NCI-H187 treated with DMSO at 0.1 percent for 48 hours (cell line): ENCODE measurements at places on chromosomes 4 and X.

DNA sequence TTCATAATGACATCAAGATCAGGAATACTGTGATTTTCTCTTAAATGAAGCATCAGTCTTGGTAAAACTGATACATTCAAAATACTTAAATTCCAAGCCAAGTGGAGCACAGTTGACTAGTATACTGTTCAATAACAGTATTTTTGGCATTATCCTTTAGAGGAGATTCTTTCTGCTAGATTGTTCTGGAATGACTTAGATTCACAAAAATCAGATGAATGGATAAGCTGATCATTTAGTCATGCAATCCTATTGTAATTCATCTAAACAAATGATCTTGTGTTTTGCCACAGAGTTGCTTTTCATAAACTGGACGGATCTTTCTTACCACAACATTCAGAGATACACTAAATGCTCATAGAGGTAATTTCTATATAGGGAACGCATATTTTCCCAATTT lies 232.0 kb downstream of the CXXC4 start:
- DNase-seq = no peak

GRCh38 chrX:10529344-10529743 lies 91.0 kb downstream of the MID1 start:
- no peak for DNase-seq

GRCh38 chr4:183300070-183300469 lies 20.0 kb downstream of the CLDN22 start:
- no peak for DNase-seq

GRCh38 chr4:78774417-78774816 lies 1.7 kb upstream of the BMP2K start:
- DNase-seq = no peak

DNA sequence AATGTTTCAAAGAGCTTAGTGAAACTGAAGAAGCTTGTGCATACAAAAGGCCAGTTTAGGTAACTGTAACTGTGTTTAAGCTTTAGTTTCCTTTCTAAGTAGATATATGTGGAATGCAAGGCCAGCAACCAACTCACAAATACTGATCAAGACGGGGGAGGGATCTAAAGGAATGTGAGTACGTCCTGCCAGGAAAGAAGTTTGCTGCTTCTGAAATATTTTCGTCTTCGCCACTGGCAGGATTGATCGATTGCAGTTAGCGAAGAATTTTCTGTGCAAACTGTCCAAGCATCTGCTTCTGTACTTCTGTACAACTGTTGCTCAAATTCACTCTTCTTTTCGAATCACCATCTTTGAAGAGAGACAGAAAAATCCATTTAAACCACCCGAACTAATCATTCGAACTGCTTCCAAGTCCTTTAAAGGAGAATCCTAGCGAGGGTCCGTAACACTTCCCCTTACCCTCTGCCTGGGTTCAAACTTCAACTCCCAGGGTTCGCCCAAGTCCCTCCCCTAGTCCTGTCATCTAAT lies 373 bp upstream of the INTS6L start:
- DNase-seq = no peak

DNA sequence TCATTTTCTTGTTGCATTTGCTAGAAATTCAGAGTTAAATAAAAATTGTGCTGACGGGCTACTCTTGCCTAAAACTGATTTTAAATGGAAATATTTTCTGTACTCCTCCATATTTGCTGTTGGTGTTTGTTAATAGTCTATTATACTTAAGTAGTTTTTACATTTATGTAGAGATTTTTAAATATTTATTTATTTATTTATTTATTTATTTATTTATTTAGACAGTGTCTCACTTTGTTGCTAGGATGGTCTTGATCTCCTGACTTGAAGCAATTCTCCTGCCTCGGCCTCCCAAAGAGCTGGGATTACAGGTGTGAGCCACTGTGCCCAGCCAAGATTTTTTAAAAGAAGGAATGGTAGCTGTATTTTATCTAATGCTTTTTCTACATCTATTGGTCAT lies 68.1 kb downstream of the TMEM164 start:
- no peak for DNase-seq

DNA sequence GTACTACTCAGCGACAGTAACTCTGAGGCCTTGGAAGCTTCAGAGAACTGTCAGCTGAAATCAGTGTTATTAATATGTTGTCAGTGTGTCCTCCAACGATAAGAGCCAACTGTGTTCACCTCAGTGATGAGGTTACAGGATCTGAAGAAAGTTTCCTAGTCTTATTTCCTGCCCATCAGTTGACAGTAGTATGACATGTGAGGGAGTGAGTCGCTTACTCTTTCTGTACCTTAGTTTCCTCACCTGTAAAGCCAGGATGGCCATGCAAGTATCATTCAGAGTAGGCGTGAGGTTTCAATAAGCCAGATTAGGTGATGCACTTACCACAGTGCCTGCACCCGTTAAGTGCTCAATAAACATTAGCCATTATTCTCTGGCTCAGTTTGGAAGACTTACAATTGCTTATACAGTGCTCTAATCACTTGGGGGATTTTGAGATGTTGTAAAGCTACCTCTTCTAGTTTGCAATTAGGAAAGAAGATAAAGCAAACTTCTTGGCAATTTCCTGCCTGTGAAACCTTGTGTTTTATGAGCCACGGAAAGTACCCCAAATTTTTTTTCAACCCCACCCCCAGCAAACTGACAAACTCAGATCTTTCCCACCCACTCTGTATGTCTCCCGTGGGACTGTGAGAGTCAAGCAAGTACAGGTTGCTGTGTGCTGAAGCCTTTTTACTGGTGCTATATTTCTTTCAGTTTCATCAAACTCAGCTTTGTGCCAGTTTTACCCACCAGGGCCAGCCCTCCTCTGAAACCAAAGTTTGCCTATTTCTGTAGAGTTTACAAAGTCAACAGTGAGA lies 62.2 kb downstream of the ANXA3 start:
- DNase-seq = no peak

DNA sequence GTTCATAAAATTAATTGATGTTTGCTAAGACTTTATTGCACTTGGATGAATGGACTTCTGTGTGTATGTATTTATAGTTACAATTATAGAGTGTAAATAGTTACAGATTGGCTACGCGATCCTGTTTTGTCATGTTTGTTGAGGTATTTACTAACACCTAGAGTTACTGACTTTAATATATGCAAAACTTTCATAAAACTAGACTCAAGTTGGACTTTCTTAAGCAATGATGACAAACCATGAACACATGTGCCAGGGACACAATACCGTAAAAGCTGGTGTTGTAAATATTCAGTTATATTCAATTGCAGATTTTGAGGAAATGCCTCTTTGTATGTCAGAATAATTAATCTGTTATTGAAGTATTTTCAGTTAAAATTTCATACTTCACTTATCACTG lies 6.1 kb downstream of the GRIA2 start:
- no peak for DNase-seq

DNA sequence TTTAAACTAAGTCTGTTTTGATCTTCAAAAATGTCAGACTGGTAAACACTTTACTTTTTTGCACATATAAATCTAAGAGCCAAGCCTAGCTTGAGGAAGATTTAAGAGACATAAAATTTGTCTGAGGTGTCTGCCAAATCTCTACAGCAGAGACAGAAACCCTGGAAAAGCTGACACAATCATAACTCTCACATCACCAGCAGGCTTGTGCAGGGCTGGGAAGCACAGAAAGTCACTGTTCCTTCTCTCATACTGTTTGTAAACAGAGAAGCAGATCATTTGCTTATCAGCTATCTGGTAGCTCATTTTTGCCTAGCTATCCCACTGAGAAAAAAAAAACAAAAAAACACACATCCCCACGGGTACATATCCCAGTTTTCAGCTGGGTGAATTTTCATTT lies 7.0 kb downstream of the ENOX2 start:
- DNase-seq = no peak

GRCh38 chrX:24099394-24099793 lies 44.6 kb downstream of the EIF2S3 start:
- DNase-seq = no peak

GRCh38 chrX:56793112-56793430 lies 64.0 kb downstream of the NBDY start:
- DNase-seq = no peak

DNA sequence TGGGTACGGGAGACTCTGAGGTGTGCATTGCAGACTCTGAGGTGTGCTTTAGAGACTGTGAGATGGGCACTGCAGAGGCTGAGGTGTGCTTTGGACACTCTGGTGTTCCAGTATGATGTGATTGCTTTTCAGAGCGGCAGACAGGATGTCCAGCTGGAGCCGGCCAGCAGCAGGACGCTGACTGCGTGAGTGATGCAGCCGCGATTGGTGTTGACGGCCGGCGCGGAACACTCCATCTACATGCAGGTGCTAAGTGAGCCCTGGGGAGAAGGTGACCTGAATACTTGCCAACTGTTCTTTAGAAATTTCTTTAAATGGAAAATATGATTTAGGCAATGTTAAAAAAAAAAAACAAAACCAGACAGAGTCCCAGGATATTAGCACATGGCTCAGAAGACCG lies 103.1 kb upstream of the PPP2R3B start:
- no peak for DNase-seq

DNA sequence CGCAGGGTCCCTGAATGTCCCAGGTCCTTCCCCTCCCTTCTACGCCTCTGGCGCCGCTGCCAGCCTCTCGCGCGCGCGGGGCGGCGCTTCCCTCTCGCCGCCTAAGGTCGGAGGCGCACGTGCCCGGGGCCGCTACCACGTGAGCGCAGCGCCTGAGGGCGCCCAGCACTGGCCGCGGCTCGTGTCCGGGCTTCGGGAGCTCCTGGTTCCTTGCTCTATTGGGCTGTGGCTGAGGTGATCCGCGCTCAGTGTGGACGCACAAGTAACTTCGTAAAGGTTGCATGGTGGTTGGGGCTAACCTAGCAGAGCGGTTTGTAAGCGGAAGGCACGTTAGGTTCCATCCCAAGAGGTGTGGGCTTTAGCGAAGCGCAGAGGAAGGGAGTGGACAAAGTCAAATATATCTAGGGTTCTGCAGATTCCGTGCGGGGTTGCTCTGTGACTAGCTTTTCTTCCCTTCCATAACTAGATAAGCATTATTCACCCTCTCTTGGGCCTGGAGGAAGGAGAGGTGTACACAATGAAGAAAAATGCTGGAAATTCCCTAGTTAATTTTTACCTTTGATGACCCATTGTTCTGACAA lies 1.8 kb downstream of the TLL1 start:
- DNase-seq = no peak

DNA sequence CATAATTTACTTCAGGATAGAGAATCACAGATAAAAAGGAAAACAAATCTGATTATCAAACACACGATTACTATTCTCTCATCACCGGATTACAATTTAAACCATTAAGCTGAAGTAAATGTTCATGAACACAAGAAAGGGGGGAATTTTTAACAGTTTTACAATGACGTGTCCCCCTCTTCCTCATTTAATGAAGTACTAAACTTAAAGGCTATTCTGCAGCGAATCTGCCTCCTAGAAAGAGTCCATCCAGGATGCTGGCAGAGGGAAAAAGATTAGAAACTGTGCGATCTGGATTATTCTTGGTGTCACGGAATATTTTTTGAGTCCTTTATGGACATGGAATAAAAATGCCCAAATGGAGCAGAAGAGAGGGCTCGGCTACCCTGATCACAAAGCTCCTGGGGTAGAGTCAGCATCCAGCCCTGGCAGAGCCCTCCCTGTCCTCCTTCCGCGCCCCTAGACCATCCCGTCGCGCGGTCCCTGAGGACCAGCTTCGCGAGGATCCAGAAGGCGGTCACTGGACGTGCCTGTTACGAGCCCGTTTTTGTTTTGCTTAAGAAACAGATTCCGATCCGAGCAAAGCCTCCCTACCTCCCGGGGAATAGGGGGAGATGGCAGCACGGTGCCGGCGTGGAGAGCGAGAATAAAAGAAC lies 1.2 kb downstream of the ELF2 start:
- no peak for DNase-seq

- DNase-seq = no peak
Measured at GRCh38 chrX:98480606-98481005, 1596.9 kb downstream of the RPA4 start.

GRCh38 chr4:10180927-10181744 lies 64.5 kb upstream of the WDR1 start:
- DNase-seq = no peak

- DNase-seq = no peak
Measured at GRCh38 chr4:147590249-147590920, 26.8 kb upstream of the TMEM184C start.

DNA sequence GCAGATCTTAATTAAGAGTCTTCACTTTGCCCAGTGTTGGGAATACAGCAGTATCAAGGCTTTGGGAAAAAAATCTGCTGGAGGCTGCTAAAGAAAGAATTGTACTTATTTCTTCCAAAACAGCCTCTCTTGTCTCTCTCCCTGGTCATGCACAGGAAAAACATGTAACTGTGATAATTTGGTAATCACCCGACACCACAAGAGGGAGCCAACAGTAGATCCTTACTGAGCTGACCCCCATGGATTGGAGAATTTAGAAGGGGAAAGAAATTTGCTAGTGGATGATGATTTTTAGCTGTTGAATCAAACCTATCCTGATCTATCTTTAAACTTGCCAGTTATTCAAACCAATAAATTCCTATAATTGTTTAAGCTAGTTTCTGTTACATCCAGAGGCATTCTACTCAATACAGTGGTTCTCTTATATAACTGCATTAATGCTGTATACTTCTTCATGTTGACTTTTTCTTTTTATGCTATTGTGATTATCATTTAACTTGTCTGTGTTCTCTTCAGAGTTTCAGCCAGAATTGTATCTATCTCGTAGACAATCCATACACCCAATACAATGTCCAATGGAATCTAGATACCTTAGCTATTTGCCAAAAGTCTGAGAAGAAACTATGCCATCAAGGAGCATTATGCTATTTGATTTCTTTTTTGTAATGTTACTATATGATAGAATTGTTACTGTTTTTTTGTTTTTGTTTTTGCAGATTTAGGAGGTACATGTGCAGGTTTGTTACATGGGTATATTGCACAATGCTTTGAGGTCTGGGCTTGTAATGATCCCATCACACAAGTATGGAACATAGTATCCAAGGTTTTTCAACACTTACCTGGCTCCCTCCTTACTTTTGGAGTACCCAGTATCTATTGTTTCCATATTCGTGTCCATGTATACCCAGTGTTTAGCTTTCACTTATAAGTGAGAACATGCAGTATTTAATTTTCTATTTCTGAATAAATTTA lies 31.3 kb upstream of the ARHGEF38 start:
- no peak for DNase-seq

GRCh38 chr4:70808151-70808550 lies 31.5 kb downstream of the GRSF1 start:
- DNase-seq = no peak

- DNase-seq = no peak
Measured at GRCh38 chr4:158190718-158191117, 17.9 kb upstream of the GASK1B start.

GRCh38 chr4:161121451-161121850 lies 1042.3 kb downstream of the FSTL5 start:
- no peak for DNase-seq
